ENCODE measurements at places on chromosomes 3 and 15.

DNA sequence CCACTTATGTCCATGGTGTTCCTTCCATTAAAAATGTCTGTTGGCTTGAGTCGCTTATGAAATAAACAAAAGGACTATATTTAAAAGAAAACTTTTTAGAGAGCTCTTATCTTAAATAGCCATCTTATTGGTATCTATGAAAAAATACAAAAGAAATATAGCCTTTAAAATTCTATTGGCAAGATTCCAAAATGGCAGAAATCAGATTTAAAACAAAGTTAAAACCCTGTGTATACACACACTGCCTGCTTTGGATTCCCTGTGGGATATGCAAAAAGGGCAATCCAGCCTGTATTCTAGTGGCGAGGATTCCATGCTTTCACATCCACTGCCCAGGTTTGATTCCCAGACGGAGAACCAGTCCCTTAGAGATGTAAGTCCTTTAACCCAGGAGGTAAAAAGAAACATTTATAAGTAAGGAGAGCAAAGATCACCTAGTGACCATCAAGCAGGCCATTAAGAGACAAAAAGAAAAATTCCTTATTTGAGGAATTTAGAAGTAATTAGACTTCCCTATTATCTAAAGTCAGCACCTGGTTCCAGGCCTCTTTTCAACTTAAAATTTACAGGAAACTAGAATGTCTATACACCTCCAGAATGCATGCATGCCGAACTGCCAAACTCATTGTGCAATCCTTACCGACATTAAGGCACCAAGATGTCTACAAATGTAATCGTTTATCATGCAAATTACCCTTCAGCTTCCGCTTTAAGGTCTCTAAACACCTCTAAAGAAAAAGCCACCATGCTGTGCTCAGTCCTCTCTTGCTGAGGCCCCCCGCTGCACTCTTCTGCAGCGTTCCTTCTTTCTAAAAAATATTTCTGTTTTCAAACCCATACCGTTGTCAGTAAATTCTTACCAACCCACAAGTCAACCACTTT is 69.6 kb upstream of the STRIT1 start:
- DNase-seq: no peak

- DNase-seq: no peak
These were observed 59.4 kb downstream of the SLCO2A1 start for GRCh38 chr3:133970339-133970738.

DNA sequence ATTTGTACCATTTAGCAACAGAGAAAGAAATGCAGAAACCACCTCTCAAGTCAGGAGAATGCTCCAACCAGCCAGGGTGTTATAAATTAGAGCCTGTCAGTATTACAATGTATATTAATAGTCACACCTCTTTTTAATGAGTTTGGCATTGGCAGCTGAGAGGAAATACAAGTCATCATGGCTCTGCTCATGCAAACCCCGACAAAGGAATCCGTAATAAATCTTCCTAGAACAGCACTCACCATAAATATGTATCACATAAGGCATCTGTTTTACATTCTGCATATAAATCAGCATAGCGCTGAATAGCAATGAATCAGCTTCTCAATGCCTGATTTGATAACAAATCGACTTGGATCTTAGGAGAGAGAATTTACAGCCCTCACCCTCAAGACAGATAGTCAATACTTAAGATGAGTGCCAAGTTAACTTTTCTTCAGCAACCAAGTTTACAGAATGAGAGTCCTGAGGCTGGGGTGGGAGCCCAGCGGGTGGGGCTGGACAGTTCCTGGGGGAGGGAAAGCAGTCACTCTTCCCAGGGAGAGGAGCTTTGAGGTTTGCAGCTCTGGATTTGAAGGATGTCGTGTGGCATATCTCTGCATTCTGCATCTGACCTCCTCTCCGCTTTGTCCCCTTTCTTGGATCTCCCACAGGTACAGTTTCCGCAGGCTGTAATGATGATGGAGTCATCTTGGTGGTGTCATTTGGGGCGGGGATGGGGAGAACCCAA is 1034.4 kb upstream of the NR2F2 start:
- DNase-seq: no peak

GRCh38 chr15:100439514-100439913 is 89.2 kb downstream of the CERS3 start:
- DNase-seq: no peak

DNA sequence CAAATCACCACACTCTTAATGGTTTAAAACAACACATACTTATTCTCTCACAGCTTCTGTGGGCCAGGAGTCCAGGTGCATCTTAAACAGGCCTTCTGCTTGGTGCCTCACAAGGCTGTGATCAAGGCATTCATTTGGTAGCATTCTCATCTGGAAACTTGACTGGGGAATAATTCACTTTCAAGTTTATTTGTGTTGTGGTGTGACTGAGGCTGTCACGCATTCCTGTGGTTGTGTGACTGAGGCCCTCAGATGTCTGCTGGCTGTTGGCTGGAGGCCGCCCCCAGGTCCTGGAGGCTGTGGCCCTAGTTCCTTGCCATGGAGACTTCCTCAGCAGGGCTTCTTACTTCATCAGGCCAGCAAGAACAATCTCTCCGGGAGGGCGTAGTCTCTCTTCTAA is 16.9 kb upstream of the FAM3D start:
- DNase-seq: no peak

DNA sequence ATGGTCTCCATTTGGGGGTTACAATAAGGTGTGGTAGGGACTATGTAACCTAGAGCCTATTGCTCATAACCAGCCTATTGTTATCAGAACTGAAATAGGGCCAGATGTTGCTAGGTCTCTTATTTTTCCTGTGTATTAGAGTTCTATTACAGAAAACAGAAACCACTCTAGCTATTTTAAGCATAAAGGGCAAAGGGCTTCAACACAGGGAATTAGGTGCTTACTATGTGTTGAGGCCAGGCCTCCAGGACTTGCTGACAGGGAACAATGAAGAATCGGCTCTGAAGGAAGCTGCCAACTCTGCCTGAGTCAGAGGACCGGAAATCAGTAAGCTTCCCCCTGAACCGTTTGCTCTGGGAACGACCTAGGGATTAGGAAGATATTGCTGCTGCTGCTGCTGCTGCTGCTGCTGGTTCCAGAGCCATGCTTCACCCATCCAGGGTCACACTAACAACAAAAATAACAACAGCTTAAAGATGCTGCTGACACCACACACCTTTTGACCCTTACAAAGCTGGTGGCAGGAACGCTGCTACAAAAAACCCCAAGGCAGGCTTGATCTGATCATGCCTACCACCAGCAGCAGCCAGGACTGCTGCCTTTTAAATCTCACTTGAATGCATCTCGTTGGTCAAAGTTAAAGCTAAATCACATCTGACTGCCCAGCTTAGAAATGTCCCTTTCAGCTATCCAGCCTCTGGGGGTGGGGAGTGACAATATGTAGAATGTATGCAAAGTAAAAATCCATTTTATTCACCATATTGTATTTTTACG is 276.9 kb upstream of the IL12A start:
- DNase-seq: no peak

DNA sequence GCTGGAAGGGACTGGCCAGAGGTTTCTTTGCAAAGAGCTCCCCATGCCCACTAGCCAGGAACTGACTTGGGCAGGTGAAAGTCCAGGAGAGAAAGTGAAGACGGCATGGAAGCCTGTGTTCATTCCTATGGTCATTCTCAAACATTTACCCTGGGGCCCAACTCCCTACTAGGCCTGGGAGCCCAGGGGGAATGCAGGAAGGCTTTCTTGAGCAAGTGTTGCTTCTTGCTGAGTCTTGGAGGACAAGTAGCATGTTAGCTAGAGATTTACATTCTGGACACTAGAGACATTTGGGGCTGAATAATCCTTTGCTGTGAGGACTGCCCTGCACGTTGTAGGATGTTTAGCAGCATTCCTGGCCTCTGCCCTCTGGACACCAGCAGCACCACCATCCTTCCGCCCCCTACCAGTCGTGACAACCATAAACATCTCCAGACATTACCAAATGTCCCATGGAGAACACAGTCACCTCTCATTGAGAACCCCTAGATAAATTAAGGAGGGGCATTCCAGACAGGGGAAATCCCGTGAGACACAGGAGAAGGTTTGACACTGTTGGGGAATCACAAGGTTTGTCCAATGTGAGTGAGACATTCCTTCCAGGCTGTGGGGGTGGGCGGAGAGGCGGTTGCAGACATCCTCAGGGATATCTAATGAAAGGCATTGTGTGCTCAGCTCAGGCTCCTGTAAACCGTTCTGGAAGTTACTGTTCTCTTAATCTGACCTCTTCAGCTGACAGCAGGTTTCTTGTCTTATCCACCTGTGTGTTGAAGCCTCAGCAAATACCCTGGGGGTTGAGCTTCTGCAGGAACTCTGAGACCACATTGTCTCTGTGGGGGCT is 236.2 kb downstream of the TLE3 start:
- no peak for DNase-seq

- no peak for DNase-seq
These were observed 31.3 kb downstream of the LDHAL6B start for GRCh38 chr15:59237924-59238331.

DNA sequence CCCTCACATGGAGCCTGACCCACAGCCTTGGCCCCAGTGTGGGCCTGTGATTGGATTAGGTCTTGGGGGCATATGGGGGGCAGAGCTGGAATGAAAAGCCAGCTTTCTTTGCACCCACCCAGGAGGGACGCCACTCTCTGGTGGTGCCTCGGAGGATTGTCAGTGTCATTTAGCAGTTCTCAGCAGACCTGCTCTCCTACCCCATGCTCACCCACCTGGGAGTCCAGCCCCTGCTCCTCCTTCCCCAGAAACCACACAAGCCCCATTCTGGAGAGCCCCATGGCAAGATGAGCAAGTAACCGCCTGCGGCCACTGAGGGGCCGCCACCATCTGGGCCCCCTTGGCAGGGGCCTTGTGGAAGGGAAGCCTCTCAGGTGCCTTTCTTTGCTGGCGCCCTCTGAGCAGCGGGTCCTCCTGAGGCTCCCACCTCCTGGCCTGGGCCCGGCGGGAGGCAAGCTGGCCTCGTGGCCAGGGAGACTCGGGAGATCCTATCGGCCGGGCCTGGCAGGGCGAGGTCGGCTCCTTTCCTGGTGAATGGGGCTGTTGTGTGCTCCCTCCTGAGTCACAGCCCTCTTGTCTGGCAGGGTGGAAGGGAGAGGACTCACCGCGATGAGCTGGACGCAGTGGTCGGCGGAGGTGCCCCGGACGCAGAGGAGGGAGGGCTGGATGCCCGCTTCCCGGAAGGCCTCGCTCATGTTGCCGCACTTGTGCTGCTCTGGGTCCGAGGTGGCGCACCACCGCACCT is 2.3 kb downstream of the MELTF start:
- DNase-seq: no peak

DNA sequence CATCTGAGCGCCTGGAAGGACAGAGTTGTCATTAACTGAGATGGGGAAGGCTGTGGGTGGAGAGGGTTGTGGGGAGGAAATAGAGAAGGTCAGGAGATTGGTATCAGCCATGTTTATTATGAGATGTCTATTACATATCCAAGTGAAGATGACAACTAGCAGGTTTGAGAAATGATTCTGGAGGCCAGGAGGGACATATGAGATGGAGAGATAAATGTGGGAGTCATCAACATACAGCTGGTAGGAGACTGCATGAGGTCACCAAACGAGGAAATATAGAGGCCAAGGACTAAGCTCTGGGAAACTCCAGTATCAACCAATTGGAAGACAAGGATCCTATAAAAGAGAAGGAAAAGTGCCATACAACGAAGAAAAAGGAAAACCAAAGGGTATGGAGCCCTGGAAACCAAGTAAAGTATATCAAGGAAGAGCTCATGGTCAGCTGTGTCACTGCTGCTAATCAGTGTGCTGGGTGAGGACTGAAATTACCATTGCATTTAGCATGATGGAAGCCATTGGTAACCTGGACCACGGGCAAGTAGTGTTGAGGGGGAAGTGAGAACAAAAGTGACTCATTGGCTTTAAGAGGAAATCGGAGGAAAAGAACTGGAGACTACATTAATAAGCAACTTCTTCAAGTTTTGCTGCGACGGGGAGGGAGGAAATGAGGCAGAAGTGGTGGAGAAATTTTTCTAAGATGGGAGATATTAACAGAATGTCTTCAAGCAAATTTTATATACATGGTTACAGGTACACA is 14.0 kb upstream of the UACA start:
- DNase-seq: no peak

DNA sequence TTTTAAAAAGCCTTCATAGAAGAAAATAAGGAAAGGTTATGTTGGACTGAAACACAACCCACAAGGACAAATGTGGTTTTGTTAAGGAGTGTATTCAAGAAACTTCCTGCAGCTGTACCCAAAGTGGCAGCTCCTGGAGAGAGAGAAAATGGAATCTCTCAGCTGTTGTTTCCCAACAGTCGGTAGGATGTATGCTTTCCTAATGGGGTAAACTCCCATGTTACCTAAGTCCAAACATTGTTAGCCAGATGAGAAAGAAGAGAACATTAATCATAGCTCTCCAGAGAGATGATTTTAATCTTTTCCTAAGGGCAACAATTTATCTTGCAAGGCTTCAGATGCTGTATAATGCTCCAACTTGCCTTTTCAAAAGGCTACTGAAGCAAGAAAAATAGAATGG is 22.6 kb upstream of the TEX9 start:
- no peak for DNase-seq

DNA sequence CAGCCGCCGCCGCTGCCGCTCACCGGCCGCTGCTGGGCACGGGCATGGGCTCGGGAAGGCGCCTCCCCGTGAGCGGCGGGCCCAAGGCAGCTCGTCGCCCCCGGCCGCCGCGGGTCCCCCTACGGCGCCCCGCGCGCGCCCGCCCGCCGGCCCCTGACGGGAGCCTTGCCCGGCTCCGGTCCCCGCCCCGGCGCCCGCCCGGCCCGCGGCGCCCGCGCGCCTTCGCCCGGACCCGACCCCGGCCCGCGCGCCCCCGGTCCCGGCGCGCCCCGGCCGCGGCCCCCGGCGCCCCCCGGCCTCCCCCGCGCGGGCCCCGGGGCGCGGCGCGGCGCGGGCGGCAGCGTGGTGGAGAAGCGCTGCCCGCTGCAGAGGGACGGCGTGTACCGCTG is 177.7 kb downstream of the OR4M2 start:
- DNase-seq: no peak

DNA sequence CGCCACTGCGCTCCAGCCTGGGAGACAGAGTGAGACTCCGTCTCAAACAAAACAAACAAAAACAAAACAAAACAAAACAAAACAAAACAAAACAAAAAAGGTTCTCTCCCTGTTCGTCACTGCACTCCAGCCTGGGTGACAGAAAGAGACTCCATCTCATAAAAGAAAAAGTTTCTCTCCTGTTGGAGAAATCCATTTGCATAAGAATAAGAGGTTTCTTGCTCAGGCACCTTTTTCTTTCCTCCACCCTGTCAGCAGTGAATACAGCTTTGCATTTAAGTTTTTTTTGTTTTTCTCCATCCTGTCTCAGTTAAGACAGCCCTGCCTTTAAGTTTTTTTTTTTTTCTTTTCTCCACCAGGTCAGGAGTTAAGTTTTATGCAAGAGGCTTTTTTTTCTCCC is 109.5 kb downstream of the DPH6 start:
- no peak for DNase-seq

DNA sequence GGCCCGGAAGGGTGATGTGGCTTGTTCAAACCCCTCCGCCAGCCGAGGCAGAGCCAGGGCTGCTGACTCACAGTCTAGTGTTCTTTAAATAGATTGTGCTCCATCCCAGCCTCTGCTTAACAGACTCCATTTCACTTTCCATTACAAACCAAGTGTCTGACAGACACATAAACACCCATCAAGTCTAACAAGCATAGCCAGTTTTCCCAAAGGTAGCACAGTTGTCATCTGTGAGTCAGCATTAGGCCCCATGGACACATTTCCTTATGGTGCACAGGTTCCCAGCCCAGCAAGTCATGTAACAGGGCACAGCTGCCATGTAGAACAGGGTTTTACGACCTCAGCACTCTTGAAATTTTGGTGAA is 109.9 kb upstream of the RAP2B start:
- DNase-seq: no peak

Measured in hematopoietic multipotent progenitor cell (in vitro differentiated cells).